ENCODE measurements at places on chromosomes 2 and 18. TPM values are rescaled to one million over a fixed set of nuclear protein-coding genes. Genes with fewer than 3 reads are reported as not detected.

- no peak for DNase-seq
Observed at GRCh38 chr18:56888978-56889377, 237.8 kb downstream of the WDR7 start.

DNA sequence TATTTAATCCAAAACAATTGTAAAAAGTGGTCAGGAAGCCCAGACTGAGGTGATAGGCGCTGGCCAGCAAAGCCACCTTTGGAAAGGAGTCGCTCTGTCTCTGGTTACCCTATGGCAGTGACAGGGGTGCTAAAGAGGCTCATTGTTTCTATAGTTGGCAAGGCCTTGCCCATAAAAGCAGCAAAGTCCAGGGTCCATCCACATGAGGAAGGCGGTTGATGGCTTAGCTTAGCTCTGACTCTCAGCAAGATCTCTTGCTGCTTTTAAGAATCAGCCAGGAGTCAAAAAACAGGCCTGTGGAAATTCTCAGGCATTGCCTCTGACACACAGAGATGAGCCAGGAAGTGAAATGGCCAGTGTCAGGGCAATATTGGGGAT lies 57.8 kb upstream of the CYP26B1 start:
- no peak for DNase-seq

DNA sequence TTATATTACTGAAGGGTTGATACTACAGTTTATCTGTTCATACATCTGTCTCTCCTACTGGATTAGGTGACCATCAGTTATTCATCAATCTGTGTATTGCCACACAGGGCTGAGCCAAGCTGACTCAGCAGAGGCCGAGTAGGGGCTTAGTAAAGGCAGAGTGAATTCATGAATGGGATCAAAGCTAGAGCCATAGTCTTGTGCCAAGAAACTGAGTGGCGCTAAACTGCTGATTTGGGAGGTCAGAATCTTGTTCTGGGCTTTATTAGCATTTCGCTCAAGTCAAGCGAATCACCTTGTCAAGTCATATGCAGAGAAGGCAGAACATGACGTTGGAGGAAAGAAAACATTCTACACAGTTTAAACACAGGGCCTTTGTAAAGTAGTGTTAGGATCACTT lies 34.1 kb downstream of the SOCS6 start:
- peak; percentile 14 for DNase-seq

The SGPP2 gene
- polyA plus RNA-seq: 19.6 TPM

The TRABD2A gene
- polyA plus RNA-seq: 0.70 TPM

Data from left renal pelvis (tissue), 4 donors.